ENCODE measurements at places on chromosomes 7 and 10.

- DNase-seq = no peak
Observed at GRCh38 chr10:46234431-46235060, 52.3 kb upstream of the ANTXRL start.

GRCh38 chr10:8485032-8485431 is 430.5 kb downstream of the GATA3 start:
- DNase-seq = no peak

DNA sequence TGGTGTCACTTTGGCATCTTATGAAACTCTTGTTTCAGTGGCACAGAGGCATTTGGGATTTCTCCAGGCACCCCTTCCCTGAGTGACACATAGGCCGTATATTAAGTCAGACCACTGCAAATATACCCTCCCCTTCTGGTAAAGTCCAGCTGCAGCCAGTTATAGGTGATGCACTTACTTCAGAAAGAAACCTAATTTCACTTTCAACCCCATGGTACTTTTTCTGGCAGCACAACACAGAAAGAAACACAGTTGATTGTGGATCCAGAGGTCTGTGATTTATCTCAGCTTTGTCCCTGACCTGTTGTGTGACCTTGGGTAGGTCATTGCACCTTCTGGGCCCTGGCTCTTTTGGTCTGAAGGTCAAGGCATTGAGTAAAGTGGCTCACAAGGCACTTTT is 173.2 kb downstream of the BUB3 start:
- no peak for DNase-seq

- no peak for DNase-seq
Observed at GRCh38 chr10:34207343-34207742, 607.8 kb downstream of the PARD3 start.

DNA sequence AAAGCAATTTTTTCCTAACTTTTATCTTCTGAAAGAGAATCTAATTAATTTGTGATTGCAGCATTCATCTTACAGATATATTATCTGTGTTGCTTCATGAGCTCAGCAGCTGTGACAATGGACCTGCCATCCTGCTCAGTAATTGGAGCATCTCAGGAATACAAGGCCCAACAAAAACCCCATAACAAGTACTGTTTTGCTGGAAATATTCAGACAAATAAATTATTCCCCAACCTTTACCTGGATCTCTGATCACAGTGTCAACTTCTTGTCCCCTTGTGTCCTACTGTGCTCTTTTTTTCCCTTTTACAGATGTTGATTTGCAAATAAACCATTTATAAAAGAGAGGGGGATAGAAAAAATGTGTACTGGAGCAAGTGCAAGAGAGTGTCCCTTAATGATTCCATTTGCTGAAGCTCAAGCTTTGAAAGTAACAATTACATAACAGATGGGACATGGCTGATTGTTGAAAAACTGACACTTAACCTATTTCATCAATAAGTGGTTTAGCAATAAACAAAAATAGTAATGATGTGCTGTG is 1063.4 kb upstream of the GHITM start:
- DNase-seq = no peak

DNA sequence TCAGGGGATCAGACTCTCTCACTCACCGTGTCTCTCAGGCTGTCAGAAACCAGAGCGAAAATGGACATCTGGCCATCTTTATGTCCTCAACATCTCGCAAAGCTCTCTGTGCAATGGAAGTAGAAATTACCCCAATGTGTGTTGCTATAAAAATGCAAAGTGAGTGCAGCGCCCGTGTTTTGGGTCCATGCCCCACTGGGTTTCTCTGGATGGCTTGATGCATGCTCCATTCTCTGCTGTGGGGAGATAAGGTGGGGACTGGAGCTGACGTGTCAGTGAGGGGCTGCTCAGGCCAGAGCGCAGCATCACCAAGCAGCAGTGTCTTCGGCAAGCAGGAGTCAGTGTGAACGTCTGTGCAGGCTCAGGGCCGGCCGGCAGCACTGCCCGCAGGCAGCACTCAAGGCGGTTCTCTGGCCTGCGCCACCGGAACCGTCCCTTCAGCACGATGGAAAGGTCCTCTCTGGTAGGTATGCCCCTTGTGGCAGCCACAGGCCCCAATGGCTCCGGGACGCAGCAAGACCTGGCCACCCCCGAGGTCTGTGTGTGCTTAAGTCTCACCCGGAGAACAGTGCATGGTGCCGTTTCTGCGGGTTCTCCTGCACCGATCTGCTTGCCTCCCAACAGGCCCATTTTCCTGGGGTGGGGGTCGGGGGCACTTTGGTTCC is 30.2 kb downstream of the WDR86 start:
- no peak for DNase-seq

DNA sequence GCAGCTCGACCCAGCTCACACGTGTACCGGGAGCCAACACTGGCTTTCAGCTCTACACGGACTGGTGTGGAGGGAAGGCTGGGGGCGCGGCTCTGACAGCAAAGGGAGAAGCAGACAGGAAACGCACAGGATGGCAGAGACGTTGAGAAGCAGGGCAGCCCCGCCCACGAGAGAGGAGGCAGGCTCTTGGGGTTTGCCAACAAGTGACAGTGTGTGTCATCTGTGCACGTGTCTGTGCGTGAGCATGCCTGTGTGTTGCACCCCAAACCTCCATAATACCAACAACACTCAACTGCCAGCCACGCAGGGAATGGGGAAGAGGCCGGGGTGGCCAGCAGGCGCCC is 64.4 kb upstream of the PDGFA start:
- DNase-seq = peak; percentile 11

DNA sequence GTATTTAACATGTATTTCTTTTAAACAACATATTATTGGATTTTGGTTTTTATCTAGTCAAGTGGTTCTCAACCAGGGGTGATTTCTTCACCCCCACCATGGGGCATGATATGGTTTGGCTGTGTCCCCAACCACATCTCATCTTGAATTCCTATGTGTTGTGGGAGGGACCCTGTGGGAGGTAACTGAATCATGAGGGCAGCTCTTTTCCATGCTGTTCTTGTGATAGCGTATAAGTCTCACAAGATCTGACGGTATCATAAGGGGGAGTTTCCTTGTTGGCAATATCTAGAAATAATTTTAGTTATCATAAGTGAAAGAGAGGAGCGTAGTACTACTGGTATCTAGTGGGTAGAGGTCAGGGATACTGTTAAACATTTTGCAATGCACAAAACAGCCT is 37.6 kb downstream of the TMEM168 start:
- DNase-seq = no peak

DNA sequence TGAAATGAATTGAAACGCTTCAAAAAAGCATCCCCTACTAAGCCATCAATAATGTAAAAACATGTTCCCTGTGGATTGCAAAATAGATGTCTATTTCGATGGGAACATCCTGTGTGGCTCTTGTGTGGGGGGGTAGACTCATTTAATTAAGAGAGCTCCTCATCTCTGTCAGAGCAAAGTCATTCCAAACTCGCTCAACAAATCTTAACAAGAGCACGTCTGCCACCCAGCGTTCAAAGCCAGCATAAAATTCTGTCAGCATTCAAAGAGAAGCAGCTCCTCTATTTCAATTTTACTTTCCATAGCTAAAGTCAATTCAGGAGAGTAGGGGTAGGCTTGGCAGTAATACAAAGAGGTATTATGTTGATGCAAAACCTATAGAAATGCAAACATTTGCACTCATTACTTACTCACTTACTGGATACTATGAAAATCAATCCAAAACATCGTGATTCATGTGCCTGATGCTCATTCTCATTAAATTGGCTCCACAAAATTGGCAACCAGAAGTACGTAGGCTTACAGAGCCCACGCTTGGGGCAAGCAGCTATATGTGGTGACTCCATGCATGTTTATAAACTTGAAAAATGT is 114.9 kb downstream of the IPMK start:
- DNase-seq = no peak

- no peak for DNase-seq
Observed at GRCh38 chr7:136049117-136049516, 72.0 kb upstream of the MTPN start.

- no peak for DNase-seq
Observed at GRCh38 chr10:87672551-87672950, 12.9 kb downstream of the PAPSS2 start.

DNA sequence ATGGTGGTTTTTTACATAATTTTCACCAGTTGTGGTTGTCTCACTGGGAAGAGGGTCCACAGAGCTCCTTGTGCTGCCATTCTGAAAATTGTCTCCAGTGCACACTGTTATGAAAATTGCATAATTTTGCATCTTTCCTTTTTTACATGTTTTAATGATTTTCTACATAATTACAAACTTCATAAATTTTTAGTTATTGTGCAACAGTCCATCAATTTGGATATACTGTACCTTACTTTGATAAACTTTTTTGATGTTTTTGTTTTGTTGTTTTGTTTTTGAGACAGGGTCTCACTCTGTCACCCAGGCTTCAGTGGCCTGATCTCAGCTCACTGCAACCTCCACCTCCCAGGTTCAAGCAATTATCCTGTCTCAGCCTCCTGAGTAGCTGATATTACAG is 70.6 kb upstream of the AUTS2 start:
- DNase-seq = no peak

DNA sequence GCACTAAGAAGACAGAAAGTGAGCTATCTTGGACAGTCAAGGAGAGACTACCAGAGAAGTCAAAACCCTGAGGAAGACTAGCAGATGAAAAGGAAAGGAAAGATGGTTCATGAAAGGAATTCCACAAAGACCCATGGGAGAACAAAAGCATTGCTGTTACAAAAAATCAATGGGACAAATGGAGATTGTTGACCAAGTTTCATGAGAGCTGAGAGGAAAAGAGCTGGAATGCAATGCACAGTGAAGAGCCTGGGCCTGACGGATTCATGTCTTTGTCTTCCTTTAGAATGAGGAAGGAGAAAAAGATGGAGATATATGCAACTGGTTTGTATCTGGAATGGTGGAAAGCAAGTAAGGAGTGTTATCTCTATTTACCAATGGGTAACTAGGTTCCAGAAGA is 17.3 kb downstream of the TMEM243 start:
- no peak for DNase-seq

DNA sequence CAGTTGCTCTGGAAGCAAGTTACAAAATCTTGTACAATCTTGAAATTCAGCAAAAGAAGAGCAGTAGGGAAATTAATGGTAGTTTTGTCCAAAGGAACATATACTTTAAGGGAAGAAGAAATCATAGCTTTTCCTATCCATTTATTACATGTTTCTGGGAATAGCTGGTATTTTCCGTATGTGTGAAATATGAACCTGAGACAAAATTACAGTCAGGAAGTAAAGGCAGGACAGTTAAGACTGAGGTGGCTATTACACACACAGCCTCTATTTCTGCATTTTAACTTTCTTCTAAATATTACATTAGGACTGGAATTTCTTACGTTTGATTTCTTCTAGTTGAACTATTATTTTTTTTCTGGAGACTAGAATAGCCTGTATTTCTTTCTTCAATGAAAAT is 1197.3 kb downstream of the SORCS3 start:
- DNase-seq = no peak

DNA sequence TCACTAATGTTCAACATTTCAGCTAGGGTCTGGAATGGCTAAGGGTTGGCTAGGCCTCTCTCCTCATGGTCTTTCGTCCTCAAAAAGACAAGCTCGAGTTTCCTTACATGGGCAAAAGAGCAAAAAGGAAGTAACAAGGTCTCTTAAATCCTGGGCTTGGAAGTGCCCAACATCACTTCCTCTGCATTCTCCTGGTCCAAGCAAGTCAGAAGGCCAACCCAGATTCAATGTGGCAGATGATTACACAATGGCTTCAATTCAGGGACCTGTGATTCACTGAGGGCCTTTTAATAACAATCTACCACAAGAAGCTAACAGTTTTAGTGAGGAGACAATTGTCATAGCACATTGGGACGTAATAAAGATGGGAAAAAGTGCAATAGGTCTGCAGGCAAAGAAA is 4.4 kb upstream of the NUP205 start:
- DNase-seq = no peak

DNA sequence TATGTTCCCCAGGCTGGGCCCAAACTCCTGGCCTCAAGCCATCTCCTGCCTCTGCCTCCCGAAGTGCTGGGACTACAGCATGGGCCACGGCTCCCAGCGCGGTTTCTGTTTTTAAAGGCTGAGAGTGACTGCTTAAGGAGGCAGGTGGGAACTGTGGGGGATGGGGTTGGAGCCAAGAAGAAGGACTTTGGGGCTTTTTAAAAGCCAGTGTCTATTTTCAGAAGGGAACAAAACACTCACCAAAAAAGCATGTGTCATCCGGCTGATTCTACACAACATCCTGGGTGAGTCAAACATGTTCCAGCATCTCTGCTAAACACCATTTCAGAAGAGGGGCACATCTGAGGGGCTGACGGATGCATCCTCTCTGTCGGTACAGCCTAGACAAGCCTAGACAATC is 824.5 kb downstream of the TYW1 start:
- no peak for DNase-seq

- DNase-seq = no peak
Observed at GRCh38 chr10:71502851-71503250, 106.1 kb downstream of the CDH23 start.

- no peak for DNase-seq
Observed at GRCh38 chr7:7977774-7978173, 9.2 kb downstream of the GLCCI1 start.

DNA sequence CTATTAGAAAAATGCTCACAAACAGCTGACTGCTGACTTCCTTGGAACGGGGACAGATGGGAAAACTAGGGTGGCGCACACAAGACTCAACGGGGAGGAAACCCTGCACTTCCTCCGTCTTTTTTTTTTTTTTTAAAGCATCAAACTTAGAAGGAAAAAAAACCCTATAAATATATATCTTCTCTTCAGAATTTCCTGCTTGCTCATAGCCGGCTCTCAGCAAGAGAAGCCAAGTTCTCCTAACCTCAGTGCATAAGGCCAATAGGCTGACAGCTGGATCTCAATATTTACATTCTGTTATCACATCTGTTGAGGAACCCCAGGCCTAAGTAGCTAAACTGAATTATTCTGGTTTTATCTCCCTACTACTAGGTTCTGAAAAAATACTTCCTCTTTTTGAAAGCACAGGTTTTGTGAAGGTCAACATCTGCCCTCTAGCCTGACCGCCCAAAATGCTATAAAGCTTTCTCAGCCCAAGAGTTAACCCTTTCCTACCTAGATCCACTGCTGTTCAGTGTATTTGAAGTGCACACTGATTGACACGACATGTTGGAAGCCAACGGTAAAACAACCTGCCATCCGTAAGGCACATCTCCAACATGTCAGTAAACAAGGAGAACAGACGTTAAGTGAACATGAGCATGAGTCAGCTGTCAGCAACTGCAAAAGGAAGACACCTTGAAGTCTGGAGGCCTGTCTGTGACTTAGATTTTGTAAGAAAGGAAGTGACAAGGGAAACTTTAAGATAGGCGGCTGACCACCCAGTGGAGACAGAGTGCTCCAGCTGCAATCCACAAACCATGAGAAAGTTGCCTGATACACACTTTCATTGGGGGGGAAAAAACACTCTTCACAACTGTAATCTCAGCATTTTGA is 83.8 kb downstream of the EBLN1 start:
- DNase-seq = no peak

DNA sequence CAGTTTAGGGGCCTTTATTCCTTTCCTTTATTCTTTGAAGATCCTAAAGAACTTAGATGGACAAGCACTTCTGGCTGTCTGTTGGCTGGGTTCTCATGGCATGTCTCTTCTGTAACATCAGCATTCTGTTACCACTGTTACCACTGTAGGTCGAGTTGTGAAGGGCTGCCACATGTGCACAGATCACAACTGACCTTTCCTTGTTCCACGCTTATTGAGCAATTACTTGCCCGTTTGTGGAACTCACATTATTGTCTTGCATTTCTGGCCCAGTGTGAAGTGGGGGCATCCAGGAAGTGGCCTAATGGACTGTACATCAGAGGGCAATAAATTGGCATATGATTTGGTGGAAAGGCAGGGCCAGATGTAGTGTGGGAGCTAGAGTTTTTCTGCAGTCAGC is 23.7 kb downstream of the GBF1 start:
- DNase-seq = peak; percentile 28
